NCI-H226 (cell line): ENCODE measurements at places on chromosomes 12 and 14.

DNA sequence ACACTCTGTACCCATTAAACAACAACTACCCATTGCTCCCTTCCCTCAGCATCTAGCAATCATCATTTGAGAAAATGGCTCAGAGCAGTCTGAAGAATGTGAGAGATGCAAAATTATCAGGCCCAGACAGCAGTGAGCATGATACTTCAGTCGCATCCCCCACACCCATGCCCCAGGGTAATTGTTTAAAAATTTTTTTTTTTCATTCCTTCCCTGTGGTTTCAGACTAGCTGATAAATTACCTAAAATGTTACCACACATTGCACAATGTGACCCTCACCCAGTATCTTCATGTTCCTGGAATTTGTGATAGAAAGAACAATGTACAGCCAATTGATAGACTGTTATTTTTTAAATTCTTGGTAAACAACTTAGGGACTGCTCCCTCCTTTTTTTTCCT is 11.3 kb upstream of the USP15 start:
- peak; percentile 97 for DNase-seq

- DNase-seq, result no peak
These were observed 38.0 kb downstream of the NFKBIA start for GRCh38 chr14:35366521-35366976.

- DNase-seq, result no peak
These were observed 49.5 kb downstream of the MYF5 start for GRCh38 chr12:80766210-80766609.

- no peak for DNase-seq
These were observed 1186.3 kb upstream of the FLRT2 start for GRCh38 chr14:84343656-84344055.

DNA sequence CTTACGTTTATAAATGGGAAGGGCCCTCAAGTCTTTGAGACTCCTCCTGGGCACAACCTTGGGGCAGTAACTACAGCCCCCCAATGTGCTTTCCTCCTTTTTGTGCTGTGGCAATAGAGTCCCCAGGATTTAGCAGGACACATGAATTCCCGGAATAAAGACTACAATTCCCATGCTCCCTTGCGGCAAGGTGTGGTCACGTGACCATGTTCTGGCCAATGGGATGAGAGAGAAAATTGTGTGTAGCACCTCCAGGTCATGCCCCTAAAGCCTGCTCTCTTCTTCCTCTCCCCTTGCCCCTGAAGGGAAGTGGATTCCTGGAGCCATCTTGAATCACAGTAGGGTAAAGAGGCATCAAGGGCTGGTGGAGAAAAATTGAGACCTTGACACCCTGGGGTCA is 295.1 kb upstream of the SFSWAP start:
- DNase-seq, result no peak

DNA sequence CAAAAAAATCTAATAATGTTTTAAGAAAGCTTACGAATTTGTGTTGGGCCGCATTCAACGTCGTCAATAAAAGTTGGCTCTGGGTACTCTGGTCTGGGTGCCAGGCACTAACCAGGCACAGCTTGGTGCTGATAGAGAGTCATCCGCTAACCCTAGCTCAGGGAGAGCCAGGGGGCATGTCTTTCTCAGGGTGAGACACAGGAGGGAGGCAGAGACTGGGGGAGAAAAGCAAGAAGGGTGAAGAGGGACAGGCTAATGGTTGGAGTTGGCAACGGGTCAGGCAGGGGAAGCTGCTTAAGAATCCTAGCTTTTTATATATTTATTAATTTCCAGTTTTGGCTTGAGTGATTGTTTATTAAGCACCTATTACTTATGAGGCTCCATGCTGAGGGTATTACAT is 105.0 kb downstream of the CMKLR1 start:
- no peak for DNase-seq

DNA sequence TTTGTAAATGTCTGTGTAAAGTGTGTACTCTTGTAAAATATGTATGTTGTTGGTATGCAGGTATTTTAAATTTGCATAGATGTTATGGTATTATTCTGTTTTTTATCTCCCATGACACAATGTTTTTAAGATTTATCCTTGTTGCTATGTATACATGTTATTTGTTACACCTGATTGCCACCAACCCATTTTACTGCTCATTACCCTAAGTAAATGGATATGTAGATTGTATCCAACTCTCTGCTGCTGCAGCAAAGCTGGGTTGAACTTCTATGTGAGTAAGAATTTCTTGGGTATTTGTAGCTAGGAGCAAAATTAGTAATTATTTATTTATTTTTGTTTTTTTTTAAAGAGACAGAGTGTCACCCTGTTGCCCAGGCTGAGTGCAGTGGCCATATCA is 6.2 kb downstream of the APAF1 start:
- no peak for DNase-seq

- no peak for DNase-seq
These were observed 305.7 kb upstream of the SSTR1 start for GRCh38 chr14:37901978-37902377.
